ENCODE measurements at places on chromosomes 3 and 15. TPM values are rescaled to one million over a fixed set of nuclear protein-coding genes. Genes with fewer than 3 reads are reported as not detected.

PP2D1 gene
- not detected for total RNA-seq

HLTF gene
- 87.7 TPM for total RNA-seq

DNA sequence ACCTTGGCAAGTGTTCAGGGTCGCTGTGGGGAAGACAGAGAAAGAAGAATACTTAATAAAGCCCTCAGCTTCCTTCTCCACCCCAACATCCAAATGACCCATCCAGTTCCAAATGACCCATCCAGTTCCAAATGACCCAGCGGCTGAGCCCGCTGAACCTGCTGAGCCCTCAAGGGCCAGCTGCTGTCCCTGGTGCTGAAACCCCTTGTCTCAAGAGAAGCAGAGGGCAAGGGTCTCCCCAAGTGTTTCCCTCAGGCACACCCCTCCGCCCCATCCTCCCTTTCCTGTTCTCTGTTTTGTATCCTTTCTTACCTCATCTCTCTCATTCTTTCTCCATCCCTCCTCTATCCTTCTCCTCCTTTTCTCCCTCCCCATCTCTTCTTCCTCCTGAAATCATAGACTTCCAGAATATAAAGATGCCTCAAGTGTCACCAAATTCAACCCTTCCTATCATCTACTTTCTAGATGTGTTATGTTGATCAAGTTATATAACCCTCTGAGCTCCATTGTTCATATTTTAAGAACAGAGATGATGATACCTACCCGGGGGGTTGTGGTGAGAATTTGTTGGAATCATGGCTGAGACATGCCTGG is 29.0 kb downstream of the CCDC33 start:
- no peak for DNase-seq
- peaks cover 33% of the 10 kb centered on the region for H3K4me1 ChIP-seq
- H3K27me3 ChIP-seq: peaks cover 3% of the 10 kb centered on the region
- H3K27ac ChIP-seq: no peak overlapping the region

- peaks cover 53% of the 10 kb centered on the region for H3K36me3 ChIP-seq
- no peaks in the 10 kb centered on the region for H3K27me3 ChIP-seq
- H3K27ac ChIP-seq: no peak overlapping the region
These were observed 198.3 kb downstream of the UBE3A start for GRCh38 chr15:25240461-25241021.

DNA sequence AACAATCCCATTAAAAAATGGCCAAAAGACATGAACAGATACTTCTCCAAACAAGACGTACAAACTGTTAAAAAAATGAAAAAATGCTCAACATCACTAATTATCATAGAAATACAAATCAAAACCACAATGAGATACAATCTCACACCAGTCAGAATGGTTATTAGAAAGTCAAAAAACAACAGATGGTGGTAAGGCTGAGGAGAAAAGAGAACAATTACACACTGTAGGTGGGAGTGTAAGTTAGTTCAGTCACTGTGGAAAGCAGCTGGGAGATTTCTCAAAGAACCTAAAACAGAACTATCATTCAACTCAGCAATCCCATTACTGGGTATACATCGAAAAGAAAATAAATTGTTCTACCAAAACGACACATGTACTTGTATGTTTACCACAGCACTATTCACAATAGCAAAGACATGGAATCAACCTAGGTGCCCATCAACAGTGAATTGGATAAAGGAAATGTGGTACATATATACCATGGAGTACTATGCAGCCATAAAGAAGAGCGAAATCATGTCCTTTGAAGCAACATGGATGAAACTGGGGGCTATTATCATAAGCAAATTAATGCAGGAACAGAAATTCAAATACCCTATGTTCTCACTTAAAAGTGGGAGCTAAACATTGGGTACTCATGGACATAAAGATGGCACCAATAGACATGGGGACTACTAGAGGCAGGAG is 51.5 kb downstream of the MYO1E start:
- no peaks in the 10 kb centered on the region for H3K36me3 ChIP-seq
- DNase-seq: no peak
- H3K4me3 ChIP-seq: no peak overlapping the region
- H3K27ac ChIP-seq: no peak overlapping the region
- H3K4me1 ChIP-seq: no peaks in the 10 kb centered on the region
- H3K27me3 ChIP-seq: peaks cover 2% of the 10 kb centered on the region

All from spinal cord (tissue), 10 donors.